ENCODE measurements at places on chromosomes 4 and X. TPM values are rescaled to one million over a fixed set of nuclear protein-coding genes. Genes with fewer than 3 reads are reported as not detected.

CACNA1F gene
- total RNA-seq, result not detected

- peak; percentile 80 for DNase-seq
Observed at GRCh38 chr4:77072195-77072753, 3.5 kb downstream of the CCNI start.

VEGFC gene
- 3.6 TPM for total RNA-seq

DNA sequence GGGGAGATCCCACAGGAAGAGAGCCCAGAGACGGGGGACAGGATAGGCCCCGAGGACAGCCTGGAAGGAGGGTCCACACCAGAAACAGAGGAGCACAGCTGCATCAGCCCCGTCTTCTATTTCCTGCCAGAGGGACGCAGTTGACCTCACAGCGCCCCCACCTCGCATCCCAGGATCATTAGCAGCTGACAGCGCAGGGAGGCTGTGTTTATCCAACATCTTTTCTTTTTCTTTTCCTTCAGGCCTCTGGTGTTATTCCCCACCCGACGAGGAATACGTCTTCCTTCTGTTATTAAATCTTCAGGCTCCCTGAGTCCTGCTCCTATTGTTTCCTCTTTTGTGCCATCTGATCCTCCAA is 75.4 kb downstream of the DCHS2 start:
- DNase-seq, result peak; percentile 18

RAB39B gene
- 1.8 TPM for total RNA-seq

ADGRG4 gene
- total RNA-seq, result not detected

- no peak for DNase-seq
Observed at GRCh38 chrX:19867411-19867732, 20.0 kb downstream of the SH3KBP1 start.

All from body of pancreas (tissue), 4 donors.